ENCODE measurements at places on chromosomes 4 and X.

DNA sequence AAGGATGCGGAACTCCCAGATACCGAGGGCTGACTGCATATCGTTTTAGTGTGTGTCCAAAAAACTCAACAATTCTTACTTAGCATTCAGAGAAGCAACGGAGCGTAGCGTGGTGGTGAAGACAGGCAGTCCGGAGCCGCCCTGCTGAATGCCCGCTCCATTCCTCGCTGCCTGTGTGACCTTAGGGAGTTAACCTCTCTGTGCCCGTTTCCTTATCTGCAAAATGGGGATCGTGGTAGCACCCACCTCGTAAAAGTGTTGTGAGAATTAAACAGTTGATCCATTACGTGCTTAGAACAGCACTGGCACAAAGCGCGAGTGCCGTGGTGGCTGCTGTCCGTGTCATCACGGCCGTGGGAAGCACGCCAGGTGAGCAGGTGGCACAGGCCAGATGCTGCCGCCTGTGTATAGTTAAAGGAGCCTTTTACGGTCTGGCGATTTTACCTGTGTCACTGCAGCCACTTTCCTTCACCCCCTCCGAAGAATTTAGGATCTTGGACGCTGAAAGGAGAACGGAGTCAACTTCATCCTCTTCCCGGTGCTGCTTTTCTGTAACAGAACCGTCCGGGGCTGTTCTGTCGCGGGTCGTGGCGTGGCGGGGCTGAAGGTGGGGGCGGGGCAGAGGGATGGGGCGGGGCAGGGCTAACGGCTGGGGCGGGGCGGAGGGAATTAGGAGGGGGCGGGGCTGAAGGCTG, 885 bp downstream of the CCDC110 start:
- DNase-seq, result peak; percentile 29

- DNase-seq, result no peak
Observed at GRCh38 chr4:186809070-186809469, 85.4 kb upstream of the FAT1 start.

- peak; percentile 73 for DNase-seq
Observed at GRCh38 chr4:183175631-183176232, 76.7 kb downstream of the WWC2 start.

DNA sequence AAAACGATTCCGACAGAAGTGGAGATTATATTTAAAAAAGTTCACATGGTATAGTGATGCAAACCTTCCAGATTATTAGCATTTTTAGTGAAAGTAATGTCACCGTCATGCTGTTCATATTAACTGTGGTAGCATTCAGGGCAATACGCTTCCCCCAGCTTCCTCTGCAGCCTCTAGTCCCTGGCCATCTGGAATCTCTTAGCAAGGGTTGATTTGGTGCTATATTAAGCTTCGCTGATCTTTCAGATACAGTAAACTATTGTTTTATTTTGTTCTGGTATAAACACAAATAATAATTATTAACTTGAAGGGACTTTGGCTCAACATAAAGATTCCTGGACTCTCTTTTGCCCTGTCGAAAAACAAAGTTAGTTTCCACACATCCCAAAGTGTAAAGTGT, 1080.5 kb upstream of the TENM3 start:
- no peak for DNase-seq

DNA sequence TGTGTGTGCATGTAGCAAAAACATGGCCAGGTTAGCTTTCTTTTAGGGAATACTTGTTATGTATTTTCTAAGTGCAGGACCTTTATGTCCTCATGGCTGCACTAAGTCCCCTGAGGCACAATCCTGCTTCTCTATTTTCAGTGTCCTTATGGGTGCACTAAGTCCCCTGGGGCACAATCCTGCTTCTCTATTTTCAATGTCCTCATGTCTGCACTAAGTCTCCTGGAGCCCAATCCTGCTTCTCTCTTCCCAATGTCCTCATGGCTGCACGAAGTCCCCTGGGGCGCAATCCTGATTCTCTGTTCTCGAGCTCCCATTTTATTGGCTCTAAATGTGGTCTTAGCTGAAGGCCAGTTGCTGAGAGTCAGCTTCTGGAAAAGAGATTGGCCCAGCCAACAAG, 49.7 kb upstream of the GPRIN3 start:
- DNase-seq, result no peak

DNA sequence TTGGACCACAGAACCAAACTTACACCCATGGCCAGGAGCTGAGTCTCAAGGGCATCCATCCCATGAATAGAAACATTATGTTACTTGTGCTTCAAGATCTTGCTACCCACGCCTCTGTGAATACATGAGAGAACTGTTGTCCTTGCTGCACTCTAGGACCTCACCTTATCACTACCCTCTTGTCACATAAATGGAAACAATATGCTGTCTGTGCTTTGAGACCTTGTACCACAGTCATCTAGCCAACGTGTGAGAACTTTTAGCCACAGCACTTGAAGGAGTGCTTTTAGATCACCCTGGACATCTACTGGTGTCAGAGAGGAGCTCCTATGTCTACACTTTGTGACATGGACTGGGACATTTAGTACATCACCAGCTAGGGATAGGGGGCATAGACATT, 30.7 kb upstream of the HUWE1 start:
- no peak for DNase-seq

GRCh38 chr4:153464068-153464467, 2.1 kb upstream of the TMEM131L start:
- peak; percentile 21 for DNase-seq

DNA sequence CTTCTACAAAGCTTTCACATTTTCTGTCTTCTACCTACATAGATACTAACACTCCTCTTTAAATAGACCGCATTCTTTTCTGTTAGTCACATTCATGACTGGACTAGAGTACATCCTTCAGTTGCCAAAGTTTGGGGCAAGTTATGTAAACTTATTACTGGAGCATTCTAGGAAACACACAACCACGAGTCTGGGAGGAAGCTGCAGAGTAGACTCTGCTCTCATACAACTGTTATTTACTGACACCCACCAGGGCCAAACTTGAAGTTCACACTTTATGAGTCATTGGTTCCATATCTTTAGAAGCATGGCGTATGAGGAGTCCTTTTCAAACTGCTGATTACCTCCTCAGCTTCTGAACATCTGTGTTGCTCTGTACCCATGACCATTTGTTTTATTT, 87.0 kb downstream of the RNF150 start:
- DNase-seq, result peak; percentile 73

DNA sequence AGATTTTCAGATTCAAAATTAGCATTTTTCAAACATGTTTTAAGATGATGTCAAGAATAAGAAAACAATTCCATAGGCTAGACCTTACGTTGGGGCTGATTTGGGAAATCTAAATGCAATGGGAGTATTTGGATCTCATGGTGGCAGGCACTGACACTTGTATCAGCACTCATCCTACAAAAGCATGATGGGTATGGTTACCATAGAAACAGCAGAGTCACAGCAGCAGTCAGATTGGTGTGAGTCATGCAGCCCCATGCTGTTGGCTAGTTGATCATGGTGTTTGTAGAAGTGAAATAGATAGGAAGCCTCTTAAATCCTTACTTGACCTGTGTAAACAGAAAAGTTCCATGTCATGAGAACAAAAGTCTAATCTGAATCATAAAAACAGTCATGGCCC, 1637.3 kb upstream of the PABPC4L start:
- peak; percentile 1 for DNase-seq

DNA sequence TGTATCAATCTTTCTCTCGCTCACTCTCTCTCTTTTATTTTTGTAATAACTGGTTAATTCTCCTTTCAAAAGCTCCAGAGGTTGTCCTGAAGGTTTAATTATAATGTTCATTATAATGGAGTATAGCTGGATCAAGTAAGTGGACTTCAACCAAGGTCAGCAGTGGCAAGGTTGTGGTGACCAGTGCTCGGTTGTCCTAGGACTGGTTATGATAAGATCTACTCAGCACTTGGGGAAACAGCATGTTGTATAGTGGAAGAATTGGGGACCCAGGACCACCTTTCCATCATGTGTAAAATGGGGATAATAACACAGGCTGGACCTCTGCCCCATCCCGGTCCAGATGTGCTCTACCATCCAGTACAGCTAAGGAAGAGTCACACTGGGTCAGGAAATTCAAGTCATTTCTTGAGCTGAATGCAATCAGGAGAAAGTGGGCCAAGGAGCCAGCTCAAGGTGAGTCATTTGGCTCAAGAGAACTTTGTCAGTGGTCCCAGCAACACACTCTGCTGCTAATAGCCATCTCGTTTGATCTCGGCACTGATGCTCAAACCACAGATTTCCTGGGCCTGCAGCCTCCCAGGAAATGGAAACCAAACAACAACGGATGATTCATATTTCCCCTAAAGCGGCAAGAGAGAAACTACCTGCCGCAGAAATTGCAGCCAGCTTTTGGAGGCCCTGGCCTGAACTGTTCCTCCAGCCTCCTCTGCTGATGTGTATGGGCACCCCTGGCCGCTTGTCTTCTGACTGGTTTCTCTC, 123.6 kb upstream of the RBPJ start:
- DNase-seq, result peak; percentile 98

- DNase-seq, result no peak
Observed at GRCh38 chr4:78640714-78641113, 89.1 kb downstream of the ANXA3 start.

GRCh38 chr4:56146956-56147355, 198.2 kb downstream of the CEP135 start:
- DNase-seq, result no peak

DNA sequence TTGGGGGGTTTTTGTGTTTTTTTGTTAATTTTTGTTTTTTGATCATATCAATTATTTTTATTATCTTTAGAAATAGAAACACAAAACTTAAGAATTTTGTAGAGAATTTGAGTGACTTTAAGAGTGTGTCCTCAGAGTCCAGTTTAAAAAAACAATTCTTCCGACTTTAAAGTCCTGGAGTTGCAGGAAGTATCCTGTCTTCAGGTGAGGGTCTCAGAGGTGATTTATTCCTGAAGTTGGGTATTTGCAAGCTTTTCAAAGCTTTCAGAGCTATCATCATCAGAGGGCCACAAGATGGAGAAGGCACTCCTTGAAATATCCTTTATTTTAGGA, 23.0 kb downstream of the TLR10 start:
- DNase-seq, result no peak

- no peak for DNase-seq
Observed at GRCh38 chrX:1202251-1202650, 10.2 kb downstream of the CRLF2 start.

DNA sequence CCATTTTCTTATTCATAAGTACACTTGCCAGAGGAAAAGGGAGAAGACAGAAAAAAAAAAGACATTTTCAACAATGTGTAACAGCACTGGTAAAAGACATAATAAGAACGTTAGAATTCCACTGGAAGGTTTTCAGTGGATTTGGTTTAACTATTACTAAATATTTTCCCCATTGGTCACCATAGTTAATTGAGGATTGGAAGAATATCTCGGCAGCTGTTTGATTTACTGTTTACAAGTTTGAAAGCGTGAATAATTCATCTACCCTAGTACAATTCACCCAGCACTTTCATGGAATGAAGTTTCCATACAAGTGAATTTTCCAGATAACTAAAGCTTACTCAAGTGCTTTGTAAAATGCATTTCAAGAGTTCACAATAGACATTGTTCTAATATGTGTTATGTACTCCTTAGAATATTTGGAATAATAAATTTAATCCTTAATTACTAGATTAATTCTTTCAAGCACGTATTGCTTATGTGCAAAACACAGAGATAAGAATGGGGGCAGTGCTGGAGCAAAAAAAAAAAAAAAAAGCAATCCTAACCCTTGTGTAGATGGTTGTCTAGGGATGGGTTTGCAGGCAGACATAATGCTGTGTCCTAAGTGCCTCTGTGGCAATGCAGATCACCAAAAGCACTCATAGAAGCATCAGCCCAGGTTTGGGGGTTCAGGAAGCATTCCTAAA, 57.1 kb downstream of the ENPEP start:
- DNase-seq, result no peak

GRCh38 chrX:108304210-108304609, 134.0 kb downstream of the COL4A6 start:
- peak; percentile 50 for DNase-seq

DNA sequence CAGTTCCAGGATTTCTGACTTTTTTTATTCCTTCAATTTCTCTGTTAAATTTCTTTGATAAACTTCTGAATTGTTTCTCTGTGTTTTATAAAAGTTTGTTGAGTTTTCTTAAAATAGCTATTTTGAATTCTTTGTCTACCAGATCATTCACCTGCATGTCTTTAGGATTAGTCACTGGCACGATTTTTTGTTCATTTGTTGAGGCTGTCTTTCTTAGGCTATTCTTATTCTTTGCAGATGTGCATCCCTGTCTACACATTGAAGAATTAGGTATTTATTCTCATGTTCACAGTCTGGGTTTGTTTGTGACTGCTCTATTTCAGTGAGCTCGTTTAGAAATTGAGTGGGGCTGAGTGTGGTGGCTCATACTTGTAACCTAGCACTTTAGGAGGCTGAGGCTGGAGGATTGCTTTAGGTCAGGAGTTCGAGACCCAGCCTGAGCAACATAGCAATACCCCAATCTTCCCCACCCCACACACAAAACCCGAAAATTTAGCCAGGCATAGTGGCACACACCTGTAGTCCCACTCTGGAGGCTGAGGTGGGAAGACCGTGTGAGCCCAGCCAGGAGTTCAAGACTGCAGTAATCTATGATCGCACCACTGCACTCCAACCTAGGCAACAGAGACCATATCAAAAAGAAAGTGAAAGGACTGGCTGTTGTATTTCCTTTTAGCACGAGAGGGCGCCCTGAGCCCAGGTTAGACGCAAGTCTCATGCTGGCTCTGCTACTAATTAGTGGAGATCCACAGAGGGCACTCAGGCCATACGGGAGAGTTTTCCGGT, 42.0 kb downstream of the F8 start:
- DNase-seq, result peak; percentile 72

DNA sequence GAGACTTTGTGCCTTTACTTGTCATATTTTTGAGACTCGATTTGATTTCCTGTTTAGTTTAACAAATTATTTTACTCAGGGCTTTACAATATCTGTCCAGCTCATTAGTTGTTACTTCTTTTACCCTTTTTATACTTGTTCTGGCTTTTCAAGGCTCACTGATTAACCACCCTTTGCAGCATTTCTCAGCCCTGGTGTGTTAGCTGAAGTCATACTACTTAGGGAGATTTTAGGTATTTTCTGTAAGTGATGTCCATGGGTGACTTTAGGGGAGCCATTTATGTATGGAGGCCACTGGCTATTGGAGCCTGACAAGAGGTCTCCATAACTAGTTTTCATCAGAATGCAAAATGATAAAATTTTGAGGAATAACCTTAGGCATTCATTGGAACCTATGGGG, 147.2 kb downstream of the RPA4 start:
- no peak for DNase-seq

- no peak for DNase-seq
Observed at GRCh38 chr4:70772929-70773555, 51.3 kb downstream of the RUFY3 start.

DNA sequence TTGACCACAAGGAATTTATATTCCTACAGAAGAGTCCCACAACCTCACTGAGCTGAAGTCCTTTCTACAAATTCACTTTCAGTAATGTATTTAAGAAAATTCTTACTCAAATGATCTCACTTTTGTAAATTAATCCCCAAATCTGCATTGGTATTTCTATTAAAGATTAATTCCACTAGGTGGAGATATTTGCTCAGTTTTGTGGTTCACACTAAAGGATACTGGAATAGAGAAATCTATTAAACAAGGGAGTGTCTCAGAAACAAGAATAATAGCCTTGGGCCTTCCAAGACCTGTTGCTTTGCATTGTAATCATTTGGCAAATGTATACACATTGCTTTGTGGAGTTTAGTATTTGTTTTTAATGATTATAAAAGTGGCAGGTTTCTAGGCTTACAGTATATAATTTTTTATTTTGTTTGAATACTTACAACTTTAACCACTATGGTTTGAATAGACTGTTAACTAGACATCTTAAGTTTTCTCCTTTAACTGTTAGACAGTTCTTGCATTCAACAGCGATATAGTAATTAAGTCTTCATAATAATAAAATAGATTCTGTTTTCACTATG, 25.9 kb downstream of the CFAP299 start:
- DNase-seq, result peak; percentile 45

- peak; percentile 62 for DNase-seq
Observed at GRCh38 chr4:151641167-151641566, 119.6 kb downstream of the GATB start.

All from cardiac fibroblast (primary cell).